ENCODE measurements at places on chromosomes 7 and 10.

DNA sequence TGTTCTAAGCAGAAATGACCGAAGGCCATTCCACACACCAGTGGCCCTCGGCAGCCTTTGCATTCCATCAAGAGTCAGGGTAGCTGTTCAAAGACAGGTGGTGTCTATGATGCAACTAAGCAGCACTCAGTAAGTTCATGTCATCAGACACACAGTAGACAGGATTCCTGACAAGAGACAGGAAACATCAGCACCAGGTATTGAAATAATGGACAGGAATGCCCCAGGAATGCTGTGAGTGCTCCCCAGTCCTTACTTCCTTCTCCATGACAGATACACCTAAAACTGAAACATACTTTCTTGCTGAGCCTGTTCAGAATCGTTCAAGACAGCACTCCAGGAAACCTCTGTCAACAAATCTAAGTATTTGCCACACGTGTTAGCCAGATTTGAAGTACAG is 204.4 kb downstream of the TPST1 start:
- ATAC-seq, result no peak

DNA sequence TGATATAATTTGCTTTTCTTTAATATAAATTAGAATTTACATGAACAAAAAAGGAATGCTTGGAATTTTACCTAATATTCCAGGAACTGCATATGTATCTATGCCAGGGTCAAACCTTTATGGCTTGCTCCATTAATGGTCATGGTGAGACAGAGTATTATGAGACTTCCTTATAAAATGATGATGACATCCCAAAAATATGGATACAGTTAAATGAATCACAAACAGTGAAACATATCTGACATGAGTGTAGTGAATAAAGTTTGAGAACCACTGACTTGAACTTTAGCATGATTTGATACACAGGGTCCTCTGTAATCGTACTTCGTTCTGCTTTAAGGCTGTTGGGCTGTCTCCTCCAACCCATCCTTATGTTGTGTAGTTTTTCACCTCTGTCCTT is 51.8 kb downstream of the MARCHF5 start:
- peak; percentile 35 for ATAC-seq

DNA sequence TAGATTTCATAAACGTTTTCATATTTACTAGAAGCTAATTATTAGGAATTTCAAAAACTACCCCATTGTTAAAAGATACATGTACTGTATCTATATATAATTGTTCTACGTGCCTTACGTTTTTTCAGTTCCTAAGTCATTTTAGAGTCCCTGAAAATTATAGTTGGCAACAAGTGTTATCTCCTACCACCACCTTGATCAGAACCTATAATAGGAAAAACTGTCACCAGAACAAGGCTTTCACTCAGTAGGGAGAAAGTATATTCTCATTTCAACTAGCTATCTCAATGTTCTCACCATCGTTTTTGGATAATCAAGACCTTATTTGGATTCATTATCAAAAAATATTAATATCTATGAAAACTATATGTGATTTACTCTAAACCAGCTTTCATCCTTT is 107.7 kb downstream of the CPEB3 start:
- ATAC-seq, result no peak

GRCh38 chr10:15316871-15317464 is 54.1 kb downstream of the FAM171A1 start:
- ATAC-seq, result no peak

- ATAC-seq, result no peak
Observed at GRCh38 chr10:44763331-44763730, 147.8 kb upstream of the TMEM72 start.

- ATAC-seq, result no peak
Observed at GRCh38 chr10:52757773-52758172, 14.8 kb downstream of the MBL2 start.

GRCh38 chr10:128574581-128575210 is 448.5 kb upstream of the MKI67 start:
- ATAC-seq, result no peak

DNA sequence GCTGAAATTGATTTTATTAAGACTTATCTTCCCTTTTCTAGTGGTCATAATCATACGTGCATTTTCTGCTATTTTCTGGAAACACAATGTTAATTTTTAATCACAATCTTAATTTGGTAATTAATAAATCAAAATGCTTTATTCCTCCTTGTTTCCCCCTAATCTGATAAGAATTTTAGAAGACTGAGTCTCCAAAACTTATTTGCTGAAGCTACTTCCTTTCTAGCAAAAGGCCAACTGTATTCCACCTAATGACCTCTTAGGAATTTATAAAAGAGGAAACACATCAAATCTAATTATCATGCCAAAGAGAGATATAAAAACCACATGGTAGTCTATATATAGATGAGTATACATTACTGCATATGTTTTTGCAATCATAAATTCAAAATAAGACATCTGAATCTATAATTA is 140.6 kb downstream of the GNAI1 start:
- peak; percentile 54 for ATAC-seq

DNA sequence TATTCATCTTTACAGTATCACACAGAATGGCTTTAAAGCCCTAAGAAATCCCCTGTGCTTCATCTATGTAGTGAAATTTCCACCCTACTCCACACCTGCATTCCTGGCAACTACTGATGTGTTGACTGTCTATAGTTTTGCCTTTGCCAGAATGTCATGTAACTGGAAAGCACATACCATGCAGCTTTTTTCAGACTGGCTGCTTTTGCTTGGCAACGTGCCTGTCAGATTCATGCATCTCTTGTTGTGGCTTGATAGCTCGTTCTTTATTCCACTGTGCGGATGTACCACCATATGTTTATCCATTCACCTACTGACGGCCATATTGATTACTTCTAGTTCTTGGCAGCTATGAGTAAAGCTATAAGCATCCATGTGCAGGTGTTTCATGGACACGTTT is 30.6 kb downstream of the RBM17 start:
- no peak for ATAC-seq
